EH (cell line): ENCODE measurements at places on chromosomes 4 and X.

DNA sequence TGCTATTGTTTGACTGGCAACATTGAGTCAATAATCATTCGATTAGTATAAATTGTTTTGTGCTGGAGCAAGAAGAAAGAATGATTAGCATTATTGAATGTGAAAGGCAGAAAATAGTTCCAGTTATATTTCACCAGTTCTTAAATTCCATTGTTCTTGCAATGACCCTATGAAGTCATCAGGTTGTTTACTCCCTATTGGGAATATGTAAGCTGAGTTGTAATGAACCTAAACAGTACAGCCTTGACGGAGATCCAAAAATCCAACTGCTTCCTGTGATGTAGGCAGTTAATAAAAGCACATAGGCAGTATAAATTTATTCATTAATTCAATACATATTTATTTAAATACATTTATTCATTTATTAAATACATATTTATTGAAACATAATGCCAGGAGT, 947.5 kb downstream of the PCDH7 start:
- DNase-seq, result no peak

- DNase-seq, result peak; percentile 14
Observed at GRCh38 chrX:78105944-78106650, 2.0 kb downstream of the PGK1 start.

- no peak for DNase-seq
Observed at GRCh38 chr4:76709772-76710090, 188.2 kb downstream of the SOWAHB start.

- DNase-seq, result no peak
Observed at GRCh38 chr4:89781321-89781720, 55.6 kb downstream of the SNCA start.

GRCh38 chr4:172584816-172585215, 583.8 kb upstream of the GALNT7 start:
- DNase-seq, result no peak

- no peak for DNase-seq
Observed at GRCh38 chr4:152100379-152101201, 339.8 kb upstream of the GATB start.

- DNase-seq, result peak; percentile 80
Observed at GRCh38 chr4:54371173-54371572, 142.1 kb downstream of the PDGFRA start.

GRCh38 chr4:168856312-168856711, 153.7 kb downstream of the CBR4 start:
- DNase-seq, result peak; percentile 96

- DNase-seq, result no peak
Observed at GRCh38 chr4:42594888-42595287, 62.0 kb downstream of the ATP8A1 start.

DNA sequence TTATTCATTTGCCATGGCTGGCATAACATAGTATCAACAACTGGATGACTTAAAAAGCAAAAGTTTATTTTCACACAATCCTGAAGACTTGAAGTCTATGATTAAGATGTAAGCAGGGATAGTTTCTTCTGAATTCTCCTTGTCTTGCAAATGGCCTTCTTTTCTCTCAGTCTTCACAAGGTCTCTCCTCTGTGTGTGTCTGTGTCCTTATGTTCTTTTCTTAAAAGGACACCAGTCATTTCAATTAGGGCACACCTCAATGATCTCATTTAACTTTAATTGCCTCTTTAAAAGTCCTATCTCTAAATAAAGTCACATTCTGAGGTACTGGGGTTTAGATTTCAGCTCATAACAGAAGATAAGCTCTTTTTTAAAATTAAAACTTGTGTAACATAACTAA, 399.7 kb downstream of the PABPC4L start:
- DNase-seq, result no peak

DNA sequence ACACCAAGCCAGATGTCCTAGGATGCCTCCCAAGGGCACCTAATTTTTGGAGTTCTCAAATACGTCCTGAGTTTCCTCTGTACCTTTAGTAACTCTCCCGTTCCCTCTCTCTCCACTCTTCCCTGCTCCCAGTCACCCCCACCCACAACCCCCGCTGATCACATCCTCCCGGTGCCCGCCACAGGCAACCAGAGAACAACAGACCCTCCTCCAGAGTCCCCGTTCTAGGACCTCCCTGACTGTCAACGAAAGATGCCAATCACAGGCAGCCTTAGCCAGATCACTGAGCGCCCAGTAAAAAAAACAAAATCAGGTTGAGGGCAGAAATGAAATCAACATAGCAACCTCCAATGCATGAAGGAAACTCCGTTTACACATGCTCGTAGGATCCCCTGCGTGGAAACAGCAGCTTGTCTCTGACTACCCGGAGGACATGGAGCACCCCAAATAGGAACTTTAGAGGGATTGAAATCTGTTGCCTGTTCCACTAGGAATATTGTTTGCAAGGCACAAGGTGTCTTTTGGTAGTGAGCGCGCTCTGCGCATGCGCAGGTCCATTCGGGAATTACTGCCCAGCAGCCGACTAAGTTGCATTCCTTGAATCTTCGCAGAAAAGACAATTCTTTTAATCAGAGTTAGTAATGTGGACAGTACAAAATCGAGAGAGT, at the start of gene GABRB1:
Gene GABRB1 (plus strand): TSS at position 557 of the 668 bp plus-strand sequence.
- peak; percentile 44 for DNase-seq

- DNase-seq, result no peak
Observed at GRCh38 chr4:149168645-149169044, 647.0 kb downstream of the IQCM start.

GRCh38 chrX:28787206-28787605, 200.0 kb downstream of the IL1RAPL1 start:
- no peak for DNase-seq

- no peak for DNase-seq
Observed at GRCh38 chrX:125532411-125533089, 212.9 kb downstream of the TEX13C start.

GRCh38 chr4:122393276-122393675, 14.5 kb downstream of the ADAD1 start:
- no peak for DNase-seq

- no peak for DNase-seq
Observed at GRCh38 chrX:30483996-30484395, 93.6 kb downstream of the TASL start.

GRCh38 chrX:64192040-64192439, 13.5 kb downstream of the AMER1 start:
- DNase-seq, result no peak

- DNase-seq, result no peak
Observed at GRCh38 chr4:155173371-155173770, 35.1 kb upstream of the NPY2R start.

DNA sequence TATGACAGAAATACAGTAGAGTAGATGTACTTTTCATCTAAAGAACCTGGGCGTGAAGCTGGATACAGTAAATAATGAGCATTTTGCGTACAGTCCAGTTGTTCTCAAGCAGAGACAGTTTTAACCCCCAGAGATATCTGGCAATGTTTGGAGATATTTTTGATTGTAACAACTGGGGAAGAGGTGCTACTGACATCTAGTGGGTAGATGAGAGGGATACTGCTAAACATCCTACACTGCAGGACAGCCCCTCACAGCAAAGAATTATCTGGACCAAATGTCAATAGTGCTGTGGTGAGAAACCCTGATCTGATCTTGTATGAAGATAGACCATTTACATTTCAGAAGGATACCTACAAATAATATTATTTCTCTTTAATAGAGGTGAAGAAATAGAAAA, 200.2 kb upstream of the FAM47A start:
- peak; percentile 0 for DNase-seq

DNA sequence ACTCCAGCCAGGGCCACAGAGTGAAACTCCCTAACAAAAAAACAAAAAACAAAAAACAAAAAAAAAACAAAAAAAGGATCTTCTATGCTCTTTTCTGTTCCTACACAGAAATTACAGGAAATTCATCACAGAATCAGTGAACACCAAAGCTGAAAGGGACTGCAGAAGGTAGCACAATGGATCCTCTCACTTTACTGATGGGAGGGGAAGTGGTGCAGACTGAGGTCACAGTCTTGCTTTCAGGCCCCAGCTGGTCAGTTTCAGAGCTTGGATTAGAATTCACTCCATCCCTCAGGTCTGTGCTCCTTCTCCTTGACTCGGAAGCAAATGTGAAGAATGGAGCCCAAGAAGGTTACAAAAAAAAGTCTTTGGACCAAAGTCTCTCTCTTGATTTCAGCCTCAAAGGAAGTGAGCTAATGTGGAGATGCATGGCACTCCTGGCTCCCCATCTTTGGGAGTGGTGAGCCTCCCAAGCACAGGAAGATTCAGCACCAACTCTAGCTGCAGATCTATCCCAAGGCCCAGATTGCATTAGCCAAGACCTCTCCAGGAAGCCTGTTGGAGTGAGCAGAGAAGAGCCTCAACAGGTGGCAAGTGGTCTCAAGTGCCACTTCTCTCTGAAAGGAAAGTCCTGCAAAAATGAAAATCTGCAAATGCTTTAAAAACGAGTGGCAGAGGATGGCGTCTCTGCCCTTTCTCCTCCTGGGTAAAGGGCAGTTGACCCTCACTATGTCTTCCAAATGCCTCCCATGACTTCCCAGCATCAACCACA, 176.0 kb downstream of the MAML3 start:
- no peak for DNase-seq

- peak; percentile 59 for DNase-seq
Observed at GRCh38 chrX:11113731-11114130, 2.6 kb downstream of the HCCS start.

DNA sequence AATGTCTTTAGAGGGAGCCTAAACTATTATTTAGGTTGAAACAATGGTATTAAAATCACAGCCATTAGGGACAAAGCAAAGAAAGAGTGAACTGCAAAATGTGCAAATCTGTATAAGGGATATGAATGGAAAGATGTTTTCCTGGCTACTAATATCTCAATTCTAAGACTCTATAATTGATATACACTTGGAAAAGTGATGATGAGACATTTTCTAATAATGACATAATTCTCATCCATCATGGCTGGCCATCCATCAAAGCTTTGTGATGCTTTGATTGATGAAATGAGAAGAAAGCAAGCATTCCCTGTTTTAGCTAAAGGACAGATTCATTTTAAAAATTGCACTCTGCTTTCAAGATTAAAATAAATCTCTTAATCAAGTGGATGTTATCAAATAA, 965.5 kb upstream of the IGFBP7 start:
- DNase-seq, result no peak

- peak; percentile 91 for DNase-seq
Observed at GRCh38 chrX:3262901-3263300, 83.6 kb downstream of the MXRA5 start.

- no peak for DNase-seq
Observed at GRCh38 chr4:19512086-19512485, 739.6 kb upstream of the SLIT2 start.

DNA sequence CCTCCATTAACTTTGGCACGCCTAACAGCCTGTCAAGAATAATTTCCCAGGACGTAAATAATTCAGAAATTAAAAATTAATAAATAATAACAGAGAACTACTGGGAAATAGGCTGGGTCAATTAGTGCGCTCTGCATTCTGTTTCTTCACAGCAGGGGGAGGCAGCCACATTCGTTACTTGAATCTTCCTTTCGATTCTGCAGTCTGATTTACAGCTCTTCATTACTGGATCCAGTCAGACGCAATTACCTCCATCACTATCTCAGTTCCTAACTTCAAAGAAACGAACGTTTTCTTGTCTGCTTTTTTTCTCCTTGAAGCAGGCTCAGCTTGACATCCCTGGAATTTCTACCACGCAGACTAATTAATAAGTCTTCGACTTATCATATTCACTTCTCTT, 9.0 kb upstream of the RPL34 start:
- peak; percentile 22 for DNase-seq

DNA sequence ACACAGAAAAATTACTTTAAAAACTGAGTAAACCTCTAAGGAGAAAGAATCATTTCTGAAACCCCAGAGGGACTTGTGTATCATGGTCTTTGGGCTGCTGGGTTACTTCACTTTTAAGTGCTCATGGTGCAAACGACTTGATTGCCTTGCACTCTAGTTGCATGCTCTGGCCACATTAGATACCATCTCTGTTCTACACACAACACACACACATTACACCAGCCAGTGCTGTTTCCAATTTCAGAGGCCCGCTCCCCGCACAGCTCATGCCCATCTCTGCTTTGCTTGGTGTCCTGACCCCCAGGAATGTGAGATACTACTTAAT, 2.1 kb downstream of the PPP3CA start:
- peak; percentile 57 for DNase-seq

- no peak for DNase-seq
Observed at GRCh38 chr4:829291-829690, 3.4 kb upstream of the CPLX1 start.

DNA sequence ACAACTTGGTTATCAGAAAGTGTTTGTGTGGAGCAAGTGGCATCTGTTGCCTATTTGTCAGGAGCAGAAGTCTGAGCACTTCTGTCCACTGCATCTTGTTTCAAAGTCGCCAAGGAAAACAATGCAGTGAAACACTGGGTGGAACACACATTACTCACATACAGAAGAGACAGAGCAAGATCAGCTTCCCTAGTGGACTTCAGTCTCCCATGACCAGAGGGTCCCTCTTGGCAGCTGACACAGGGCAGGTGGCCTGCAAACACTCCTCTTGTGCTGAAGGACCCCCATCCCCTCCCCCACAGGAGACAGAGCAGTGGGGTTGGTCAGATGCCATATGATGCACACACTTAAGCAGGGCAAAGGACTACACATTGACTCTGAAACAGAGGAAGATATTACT, 3.6 kb upstream of the BBS12 start:
- peak; percentile 27 for DNase-seq
